ENCODE measurements at places on chromosomes 12 and 14. TPM values are rescaled to one million over a fixed set of nuclear protein-coding genes. Genes with fewer than 3 reads are reported as not detected.
A peak's percentile ranks its signal among the peaks of the same experiment; 100 is the strongest.

Gene ACIN1
- total RNA-seq, result 78.9 TPM

GRCh38 chr14:24712909-24713308, 78.9 kb upstream of the GZMB start:
- no peak for DNase-seq

- DNase-seq, result no peak
Observed at GRCh38 chr14:70995211-70995610, 88.0 kb downstream of the PCNX1 start.

GRCh38 chr12:16674885-16675284, 68.9 kb upstream of the LMO3 start:
- no peak for DNase-seq

DNA sequence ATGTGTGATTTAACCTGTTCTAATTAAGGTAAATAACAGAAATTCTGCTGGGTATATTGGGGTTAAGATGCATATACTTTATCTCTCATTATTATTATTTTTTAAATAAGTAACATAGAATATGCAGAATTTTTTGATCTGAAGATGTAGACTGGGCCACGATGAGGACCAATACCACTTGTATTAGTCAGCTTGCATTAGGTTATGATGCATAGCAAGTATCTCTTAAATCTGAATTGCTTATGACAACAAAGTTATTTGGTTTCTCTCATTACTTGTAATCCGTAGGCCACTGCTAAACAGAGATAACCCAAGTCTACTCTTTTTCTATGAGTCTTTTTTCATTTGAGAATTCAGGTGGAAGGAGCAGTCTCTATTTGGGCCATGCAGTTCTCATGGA, 145.5 kb upstream of the NOVA1 start:
- DNase-seq, result no peak

Gene MYH7
- total RNA-seq, result 566 TPM

GRCh38 chr12:96108321-96108720, 72.9 kb upstream of the LTA4H start:
- peak; percentile 78 for DNase-seq

GRCh38 chr14:68542346-68542745, 250.5 kb downstream of the ZFP36L1 start:
- DNase-seq, result no peak

DNA sequence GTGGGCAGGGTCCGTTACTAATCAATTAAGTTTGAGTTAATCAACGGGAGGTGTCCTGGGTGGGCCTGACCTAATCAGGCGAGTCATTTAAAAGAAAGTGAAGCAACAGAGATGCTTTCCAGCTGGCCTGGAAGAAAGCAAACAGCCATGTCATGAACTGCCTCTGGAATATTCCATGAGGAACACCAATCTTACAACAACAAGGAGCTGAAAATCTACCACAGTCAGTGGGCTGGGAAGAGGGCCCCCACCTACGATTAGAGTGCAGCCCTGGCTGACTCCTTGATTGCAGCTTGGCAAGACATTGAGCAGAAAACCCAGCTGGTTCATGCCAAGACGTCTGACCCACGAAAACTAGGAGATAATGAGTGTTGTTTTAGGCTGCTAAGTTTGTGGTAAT, 56.2 kb downstream of the SSPN start:
- peak; percentile 80 for DNase-seq

DNA sequence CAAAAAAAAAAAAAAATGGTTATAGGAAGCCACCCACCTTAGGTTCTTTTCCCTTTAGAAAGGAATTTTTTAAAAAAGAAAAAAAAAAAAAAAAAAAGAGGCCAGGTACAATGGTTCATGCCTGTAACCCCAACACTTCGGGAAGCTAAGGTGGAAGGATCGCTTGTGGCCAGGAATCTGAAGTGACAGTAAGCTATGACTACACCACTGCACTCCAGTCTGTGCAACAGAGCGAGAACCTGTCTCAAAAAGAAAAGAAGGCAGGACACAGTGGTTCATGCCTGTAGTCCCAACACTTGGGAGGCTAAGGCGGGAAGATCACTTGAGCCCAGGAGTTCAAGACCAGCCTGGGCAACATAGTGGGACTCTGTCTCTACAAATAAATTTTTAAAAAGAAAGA, 36.0 kb downstream of the SPTLC2 start:
- no peak for DNase-seq

DNA sequence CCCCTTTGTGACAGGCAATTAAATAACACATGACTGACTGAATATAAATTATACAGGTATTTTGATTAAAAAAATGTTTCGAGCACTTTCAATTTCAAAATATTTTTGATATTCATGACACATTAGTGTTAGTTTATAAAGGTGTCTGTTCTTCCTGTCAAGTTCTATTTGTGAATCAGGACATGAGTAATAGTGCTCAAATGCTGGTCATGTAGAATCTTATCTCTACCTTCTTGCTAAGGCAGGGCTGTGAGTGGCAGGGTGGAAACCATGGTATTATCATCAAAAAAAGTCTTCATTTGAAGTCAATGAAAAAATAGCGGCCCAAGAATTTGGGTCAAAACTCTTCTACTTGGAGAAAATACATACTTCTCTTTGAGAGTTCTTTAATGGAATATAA, 250.2 kb downstream of the DACT1 start:
- DNase-seq, result no peak

Gene REP15
- total RNA-seq, result 1.6 TPM

Gene PTPRQ
- 16.9 TPM for total RNA-seq

- DNase-seq, result peak; percentile 27
Observed at GRCh38 chr14:36852981-36853691, 191.5 kb downstream of the PAX9 start.

Gene OR4K5
- total RNA-seq, result not detected

- DNase-seq, result no peak
Observed at GRCh38 chr14:36498938-36499337, 21.1 kb downstream of the NKX2-1 start.

DNA sequence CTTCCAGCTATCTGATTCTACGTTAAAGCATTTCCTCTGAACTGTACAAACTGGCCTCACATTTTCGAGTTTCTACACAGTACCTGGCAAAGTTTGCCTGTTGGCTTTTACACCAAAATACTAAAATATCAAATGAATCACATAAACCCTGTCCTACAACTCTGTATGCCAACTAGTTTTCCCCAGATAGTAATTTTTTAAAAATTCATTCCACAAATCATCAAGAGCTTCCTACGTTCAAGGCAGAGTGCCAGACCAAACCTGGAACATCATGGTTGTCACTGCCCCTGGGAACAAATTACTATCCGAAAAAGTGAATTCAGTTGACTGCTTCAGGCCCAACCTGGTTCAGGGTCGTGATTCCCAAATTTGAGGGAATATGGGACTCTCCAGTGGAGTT, 2.1 kb downstream of the TMEM30B start:
- DNase-seq, result no peak

- no peak for DNase-seq
Observed at GRCh38 chr12:16884056-16884455, 278.1 kb upstream of the LMO3 start.

DNA sequence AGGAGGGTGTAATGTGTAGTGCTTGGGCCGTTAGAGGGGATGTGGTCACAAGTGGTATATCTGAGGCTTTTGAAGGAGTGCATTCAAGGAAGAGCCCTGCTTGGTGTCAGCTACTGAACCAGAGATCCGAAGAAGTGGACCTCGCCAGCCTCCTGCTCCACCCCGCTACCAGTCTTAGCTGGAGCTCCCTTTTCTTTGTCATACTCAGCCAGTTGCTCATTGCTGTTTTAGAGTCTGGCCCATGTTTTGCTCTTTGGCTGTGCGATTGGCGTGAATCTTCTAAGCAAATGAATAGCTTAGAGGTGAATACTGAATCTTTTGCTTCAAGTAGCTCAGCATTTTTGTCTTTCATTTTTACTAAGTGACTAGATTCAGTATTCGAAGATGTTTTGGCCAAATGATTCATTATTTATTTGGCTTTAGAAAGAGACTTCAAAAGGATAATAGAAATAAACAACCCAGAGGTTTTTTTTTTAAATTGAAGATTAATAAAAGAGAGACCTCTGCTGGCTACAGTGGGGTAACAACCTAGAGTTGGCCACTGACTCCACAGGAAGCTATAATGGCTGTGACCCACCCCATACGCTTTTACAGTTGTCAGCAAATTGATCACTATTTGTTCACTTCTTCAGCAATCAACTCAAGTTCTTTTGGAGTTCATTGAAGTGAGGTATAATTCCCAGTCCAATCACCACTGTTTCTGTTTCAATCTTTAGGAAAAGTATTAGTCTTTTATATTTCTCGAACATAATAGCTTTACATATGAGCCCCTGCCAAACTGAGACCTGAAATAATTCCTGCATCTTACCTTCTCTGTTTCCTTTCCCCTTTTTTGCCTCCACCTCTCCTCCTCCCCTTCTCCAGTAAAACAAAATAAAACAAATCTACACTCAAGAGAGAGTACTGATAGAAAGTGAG, 19.9 kb downstream of the CDKN1B start:
- no peak for DNase-seq

DNA sequence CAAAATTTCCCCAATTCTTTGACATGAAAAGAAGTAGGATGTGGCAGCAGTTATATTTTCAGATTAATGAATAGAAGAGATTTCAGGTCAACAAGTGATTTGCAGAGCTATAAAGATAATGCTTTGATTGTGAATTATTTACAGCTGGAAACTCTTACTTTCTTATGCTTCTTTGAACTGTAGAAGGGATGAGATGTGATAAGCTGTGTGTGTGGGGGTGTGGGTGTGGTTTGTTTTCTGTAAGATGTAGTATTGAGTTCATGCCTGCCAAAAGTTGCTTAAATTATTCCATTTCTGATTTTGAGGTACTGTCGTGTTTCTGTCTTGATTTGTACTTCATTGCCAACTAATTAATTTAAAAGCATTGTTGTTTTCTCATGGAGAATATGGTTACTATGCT, 22.7 kb downstream of the AEBP2 start:
- no peak for DNase-seq

- no peak for DNase-seq
Observed at GRCh38 chr12:26921886-26922285, 15.9 kb downstream of the INTS13 start.

- no peak for DNase-seq
Observed at GRCh38 chr12:27635349-27635972, 60.8 kb upstream of the REP15 start.

DNA sequence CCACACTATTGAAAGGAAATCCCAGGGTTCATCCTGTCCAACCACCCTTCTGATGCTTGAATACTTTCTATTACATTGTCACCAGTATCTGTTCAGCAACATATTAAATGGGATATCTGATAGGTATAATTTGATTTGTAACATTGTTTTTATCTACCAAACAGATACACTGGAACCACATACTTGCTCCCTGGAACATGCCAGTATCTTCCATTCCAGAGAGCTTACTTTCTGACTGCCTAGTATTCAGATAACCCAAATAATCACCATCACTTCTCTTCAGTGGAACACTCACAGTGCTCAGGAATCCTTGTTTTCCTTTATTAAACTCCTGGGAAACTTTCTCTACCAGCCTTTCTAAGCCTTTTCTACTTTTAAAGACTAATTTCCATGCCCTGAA, 19.3 kb downstream of the LRP6 start:
- no peak for DNase-seq

GRCh38 chr14:92491782-92492181, 21.8 kb upstream of the RIN3 start:
- DNase-seq, result no peak

DNA sequence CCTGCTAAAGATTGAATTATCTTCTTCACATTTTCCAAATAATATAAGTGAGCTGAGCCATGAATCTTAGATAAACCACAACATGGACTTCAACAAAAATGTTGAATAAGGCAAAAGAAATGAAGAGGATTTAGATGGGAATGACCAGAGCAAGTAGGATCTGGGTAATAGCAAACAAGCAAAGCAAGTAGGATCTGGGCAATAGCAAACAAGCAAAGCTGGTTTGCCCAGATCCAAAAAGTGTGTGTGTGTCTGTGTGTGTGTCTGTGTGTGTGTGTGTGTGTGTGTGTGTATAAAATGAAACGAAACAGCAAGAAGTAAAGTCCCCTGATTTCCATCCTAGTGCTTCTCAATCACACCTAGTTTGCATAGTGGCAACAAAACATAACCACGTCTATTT, 549.1 kb downstream of the RERGL start:
- no peak for DNase-seq

- no peak for DNase-seq
Observed at GRCh38 chr12:22990501-22990900, 365.5 kb downstream of the ETNK1 start.

- no peak for DNase-seq
Observed at GRCh38 chr12:42140901-42141300, 3.8 kb downstream of the GXYLT1 start.

Measured in right cardiac atrium (tissue), 5 donors.